ENCODE measurements at places on chromosomes 3 and 15.

- DNase-seq: no peak
Observed at GRCh38 chr3:183664913-183665381, 29.5 kb downstream of the KLHL24 start.

DNA sequence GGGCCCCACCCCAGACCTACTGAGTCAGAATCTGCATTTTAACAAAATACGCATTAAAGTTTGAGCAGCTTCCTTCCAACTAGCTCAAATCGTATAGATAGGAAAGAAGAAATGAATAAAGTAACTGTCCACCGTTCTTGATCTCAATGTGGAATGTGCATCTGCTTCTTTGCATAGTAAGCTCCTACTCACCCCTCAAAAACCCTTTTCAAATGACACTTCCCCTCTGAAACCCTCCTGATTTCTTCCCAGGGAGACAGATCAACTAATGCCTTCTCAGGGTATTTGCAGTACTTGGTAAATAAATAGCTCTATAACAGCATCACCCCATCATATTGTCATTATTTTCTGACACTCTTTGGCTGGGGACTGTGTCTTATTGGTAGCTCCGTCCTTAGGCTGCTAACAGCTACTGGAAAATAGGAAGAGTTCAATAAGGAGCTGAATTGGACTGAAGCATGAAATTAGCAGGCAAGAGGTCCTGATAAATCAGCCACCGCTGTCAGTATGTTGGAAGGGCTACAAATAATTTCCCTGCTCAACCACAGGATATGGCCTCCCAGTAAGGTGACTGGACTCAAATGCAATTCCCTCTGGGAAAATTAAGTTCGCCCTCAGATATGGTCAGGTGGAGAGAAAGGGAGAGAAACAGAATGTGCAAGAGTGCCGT is 10.2 kb downstream of the OXTR start:
- DNase-seq: no peak

DNA sequence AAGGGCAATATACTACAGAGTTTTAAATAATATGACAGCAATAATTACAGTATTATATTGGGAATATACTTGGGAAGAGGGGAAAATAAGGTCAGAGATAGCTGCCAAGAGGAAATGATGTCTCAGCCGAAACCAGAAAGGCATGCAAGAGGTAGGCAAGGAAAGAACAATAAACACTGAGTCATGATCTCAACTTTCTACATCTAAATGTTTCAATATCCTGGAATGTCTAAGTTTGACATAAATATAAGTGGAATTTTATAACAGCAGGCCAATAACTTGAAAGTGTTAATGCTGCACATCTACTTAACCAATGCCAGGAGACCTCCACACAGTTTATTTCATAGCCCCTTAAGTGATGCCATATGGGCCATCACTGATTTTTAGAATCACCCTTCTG is 99.8 kb upstream of the CPNE4 start:
- no peak for DNase-seq

GRCh38 chr15:40398413-40398873 is 7.2 kb upstream of the IVD start:
- DNase-seq: no peak

GRCh38 chr15:101625980-101626379 is 26.2 kb downstream of the TM2D3 start:
- DNase-seq: no peak

GRCh38 chr3:111864821-111865656 is 6.0 kb downstream of the PHLDB2 start:
- DNase-seq: no peak

DNA sequence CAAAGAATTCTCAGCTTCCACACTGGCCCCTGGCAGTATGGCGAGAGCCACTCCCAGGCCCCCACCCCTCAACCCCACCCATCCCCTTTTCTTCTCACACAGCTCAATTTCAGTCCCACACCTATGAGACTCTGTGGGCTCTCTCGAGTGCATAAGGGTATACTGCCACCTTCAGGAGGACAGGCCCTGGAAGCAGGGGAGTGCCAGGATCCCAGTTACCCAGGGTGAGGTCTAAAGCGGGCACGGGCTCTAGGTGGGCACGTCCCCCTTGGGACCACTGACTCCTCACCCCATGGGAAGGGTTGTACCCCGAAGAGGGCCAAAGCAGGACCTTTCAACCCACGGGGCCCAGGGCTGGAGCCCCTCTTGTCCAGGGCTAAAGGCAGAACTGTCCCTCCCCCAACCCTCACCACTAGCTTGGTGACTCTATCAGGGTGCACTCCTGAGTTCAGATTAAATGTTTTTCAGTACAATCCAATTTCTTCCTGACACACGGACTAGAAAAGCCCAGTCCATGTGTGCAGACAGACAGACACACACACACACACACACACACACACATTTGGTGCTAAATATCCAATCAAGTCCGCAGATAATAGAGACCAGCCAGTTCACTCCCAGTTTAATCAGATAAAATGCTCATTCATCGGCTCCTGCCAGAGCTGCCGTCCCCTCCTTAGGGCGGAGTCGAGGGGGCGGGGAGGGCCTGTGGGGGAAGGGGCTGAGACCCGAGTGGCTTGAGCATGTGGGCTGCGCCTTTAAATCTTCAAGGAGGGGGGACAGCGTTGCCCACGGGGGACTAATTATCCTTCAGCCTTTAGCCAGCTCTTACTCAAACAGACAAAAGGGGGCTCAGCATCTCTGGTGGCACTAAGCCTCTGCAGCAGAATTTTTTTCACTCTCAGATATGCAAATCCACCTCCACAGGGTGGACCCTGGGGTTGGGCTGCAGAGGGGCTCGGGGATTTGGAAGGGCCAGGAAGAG is 59.3 kb downstream of the CYP11A1 start:
- peak; percentile 82 for DNase-seq

GRCh38 chr15:95868450-95868849 is 462.1 kb upstream of the NR2F2 start:
- DNase-seq: no peak

DNA sequence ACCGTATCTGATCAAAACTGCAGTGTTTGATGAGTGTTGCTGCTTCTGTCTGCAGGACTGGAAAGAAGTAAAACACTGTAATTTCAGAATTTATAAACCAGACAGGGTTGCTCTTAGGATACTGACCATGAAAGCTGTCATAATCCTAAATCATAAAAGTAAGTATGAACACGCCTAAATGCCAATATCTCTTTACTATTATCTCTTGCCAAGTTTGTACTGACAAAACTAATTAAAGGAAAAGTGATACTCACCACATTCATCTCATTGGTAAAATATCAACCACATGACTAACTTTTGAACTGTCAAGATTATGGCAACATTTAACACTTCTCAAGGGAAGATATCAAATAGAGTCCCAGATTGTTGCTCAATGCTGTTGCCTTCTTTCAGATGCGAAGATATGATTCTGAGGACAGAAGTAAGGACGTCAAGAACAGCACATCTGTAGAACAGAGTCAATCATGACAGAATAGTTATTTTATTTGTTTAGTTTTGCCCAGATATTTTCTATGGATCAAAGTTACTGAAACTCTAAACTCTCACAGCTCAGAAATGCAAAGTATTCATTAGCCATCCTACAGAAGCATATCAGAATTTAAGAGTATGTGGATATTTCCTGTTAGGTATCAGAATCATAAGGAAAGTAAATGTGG is 61.4 kb upstream of the COL8A1 start:
- no peak for DNase-seq

- DNase-seq: peak; percentile 28
Observed at GRCh38 chr15:69824075-69824876, 273.4 kb downstream of the TLE3 start.

- DNase-seq: peak; percentile 14
Observed at GRCh38 chr3:175477651-175478224, 618.6 kb downstream of the NAALADL2 start.

- no peak for DNase-seq
Observed at GRCh38 chr3:123693584-123694190, 108.8 kb upstream of the HACD2 start.

- DNase-seq: no peak
Observed at GRCh38 chr15:70508561-70509281, 254.6 kb downstream of the UACA start.

GRCh38 chr15:95674031-95674430 is 656.5 kb upstream of the NR2F2 start:
- DNase-seq: no peak

DNA sequence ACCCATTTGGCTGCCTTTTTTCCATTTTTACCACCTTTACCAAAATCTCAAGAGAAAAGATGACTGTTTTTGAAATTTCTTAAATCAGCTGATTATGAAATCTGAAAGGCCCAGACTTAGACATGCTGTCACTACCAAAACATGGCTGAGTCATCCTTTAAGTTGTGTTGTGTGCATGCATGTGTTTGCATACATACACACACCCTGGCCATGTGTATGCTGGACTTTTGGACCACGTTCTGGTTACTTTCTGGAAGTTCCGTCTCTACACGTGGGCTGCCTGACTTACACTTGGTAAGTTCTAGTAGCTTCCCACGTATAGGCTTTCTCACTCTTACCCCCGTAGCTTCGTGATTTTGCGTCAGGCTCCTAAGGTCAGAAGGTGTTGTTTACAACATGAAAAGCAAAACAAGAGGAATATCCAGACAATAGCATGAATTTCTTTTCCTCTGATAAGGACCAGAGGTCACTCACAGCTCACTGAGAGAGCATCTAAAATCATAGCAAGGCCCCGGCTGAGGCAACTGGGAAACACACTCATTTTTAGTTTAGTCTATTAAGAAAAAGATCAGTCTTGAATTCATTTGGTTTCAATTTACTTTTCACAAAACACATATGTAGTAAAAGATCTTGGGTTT is 62.4 kb downstream of the COL8A1 start:
- no peak for DNase-seq

Data from NCI-H526 (cell line).